ENCODE measurements at places on chromosomes 4 and X. TPM values are rescaled to one million over a fixed set of nuclear protein-coding genes. Genes with fewer than 3 reads are reported as not detected.

DNA sequence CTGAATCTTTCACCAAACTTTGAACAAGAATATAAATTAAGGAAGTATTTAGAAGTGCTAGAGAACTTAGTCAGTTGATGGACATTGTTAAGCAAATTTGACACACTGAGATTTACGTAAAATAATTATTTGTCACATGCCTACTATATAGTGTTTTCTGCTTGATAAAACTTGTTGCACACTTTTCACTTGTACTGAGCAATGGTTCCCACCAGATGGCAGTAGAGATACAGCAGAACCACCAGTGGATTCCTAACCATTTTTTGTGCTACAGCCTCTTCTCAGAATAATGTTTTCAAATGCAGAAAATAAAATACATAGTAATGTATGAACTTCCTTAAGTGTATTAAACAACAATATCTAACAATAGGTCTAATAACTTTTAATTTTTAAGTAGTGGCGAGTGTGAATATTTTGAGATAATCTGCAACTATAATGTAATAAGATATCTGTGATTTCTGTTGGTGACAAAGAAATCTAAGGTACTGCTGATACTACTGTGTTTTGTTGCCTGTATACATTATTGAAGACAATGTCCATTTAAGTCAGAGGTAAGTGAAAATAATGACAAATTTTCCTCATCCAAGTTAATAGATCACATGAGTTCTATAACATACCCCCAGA, 81.2 kb downstream of the APOOL start:
- no peaks in the 10 kb centered on the region for H3K4me1 ChIP-seq
- no peak overlapping the region for H3K4me3 ChIP-seq
- H3K27me3 ChIP-seq, result no peaks in the 10 kb centered on the region
- no peak overlapping the region for H3K27ac ChIP-seq
- H3K36me3 ChIP-seq, result peaks cover under 1% of the 10 kb centered on the region
- DNase-seq, result no peak

DNA sequence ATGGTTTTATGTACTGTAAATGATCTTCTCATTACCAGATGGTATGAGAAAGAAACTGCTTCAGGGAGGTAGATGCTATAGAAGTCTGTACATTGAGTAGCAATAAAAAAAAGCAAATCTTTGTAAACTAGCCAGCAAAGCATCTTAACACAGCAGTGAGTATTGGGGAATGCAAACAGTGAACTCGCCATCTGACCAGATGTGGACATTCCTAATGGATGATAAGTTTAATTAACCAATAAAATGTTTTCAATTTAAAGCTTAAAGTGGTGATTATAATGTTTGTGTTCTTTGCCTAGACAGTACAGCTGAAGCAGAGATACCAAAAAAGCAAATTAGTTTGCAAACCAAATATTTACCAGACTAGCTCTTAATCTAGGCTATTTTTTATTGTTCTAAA, 1144.2 kb downstream of the FAT4 start:
- H3K4me1 ChIP-seq, result no peaks in the 10 kb centered on the region
- H3K4me3 ChIP-seq, result no peak overlapping the region
- no peaks in the 10 kb centered on the region for H3K36me3 ChIP-seq
- no peak overlapping the region for H3K27ac ChIP-seq
- no peaks in the 10 kb centered on the region for H3K27me3 ChIP-seq

DNA sequence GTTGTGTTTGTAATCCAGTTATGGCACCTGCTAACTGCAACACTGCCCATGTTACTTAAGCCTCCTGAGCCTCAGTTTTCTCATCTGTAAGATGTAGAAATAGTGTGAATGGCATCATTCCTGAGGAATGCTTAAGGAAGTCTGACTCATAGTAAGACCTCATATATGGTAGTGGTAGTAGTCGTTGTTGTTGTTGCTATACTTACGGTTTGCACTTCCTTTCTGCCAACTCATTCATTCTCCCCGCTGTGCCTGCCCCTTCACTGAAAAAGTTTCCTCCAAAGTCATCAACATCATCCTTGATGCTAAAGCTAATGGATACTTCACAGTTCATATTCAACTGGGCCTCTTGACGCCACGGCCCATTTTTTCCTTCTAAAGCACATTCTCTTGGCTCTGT, 54.2 kb upstream of the SPANXN3 start:
- H3K27ac ChIP-seq, result no peak overlapping the region
- H3K4me1 ChIP-seq, result no peaks in the 10 kb centered on the region
- H3K27me3 ChIP-seq, result no peaks in the 10 kb centered on the region
- DNase-seq, result no peak
- no peaks in the 10 kb centered on the region for H3K36me3 ChIP-seq
- H3K4me3 ChIP-seq, result no peak overlapping the region

GRCh38 chrX:95076449-95076848, 1402.4 kb downstream of the FAM133A start:
- no peaks in the 10 kb centered on the region for H3K4me1 ChIP-seq
- no peaks in the 10 kb centered on the region for H3K27me3 ChIP-seq
- no peak overlapping the region for H3K4me3 ChIP-seq
- no peak for DNase-seq
- H3K27ac ChIP-seq, result no peak overlapping the region

Gene MAMLD1
- total RNA-seq, result 0.11 TPM
